ENCODE measurements at places on chromosomes 4 and X. TPM values are rescaled to one million over a fixed set of nuclear protein-coding genes. Genes with fewer than 3 reads are reported as not detected.

The FABP2 gene
- total RNA-seq = not detected

The SUPT20HL2 gene
- total RNA-seq = 0.52 TPM

DNA sequence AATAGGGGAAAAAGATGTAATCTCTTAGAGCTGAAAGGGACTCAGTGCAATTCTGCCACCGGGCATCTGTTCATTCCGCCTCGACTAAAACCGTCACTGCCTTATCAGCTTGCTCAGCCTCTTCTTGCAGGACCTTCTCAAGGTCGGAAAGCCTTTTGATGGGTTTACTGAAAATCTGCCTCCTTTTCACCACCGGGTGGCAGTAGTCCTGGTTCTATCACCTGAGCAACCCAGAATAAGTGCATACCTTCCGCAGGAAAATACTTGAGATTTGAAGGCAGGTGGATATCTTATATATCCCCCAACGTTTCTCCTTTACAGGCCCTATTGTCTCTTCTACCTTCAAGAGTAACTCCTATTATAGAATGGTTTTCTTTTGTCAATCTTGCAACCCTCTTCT lies 103.4 kb upstream of the PAK3 start:
- H3K27ac ChIP-seq = no peak overlapping the region
- H3K36me3 ChIP-seq = no peaks in the 10 kb centered on the region
- H3K27me3 ChIP-seq = no peaks in the 10 kb centered on the region
- DNase-seq = no peak

DNA sequence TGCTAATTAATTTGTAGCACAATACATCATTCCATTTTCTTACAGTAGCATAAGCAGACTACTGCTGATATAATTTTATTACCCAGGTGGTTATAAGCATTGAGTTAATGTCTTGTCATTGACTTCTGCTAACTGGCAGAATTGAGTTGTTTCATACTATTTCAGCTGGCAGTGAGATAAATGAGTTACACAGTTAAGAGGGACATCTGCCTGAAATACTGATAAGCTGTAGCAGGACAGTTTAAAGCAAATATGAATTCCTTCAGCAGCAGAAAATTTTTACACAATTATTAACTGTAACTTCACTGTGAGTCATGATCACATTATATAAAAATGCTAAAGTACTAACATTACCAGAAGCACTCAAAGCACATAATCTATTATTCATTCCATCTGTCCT lies 326.8 kb downstream of the INPP4B start:
- no peaks in the 10 kb centered on the region for H3K4me1 ChIP-seq
- no peaks in the 10 kb centered on the region for H3K27me3 ChIP-seq

DNA sequence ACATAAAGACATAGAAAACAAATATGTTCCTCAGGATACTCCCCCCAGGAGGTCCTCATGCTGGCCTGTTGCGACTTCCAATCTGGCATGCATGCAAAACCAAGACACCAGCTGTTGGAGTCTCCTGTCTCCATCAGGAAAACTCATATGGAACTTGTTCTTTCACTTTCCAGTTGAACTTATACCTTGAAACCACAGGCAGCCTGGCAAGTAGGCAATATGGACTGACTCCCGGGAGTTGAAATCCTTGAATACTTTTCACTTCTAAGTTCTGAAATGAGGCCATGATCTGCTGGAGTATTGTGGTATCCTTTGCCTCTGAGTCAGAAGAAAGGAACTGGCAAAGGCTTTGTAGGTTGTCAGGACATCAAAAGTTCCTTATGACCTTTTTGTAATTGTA lies 444.2 kb downstream of the IDS start:
- H3K27me3 ChIP-seq = no peaks in the 10 kb centered on the region
- no peaks in the 10 kb centered on the region for H3K4me1 ChIP-seq
- DNase-seq = no peak
- H3K36me3 ChIP-seq = no peaks in the 10 kb centered on the region

GRCh38 chrX:50117476-50117875 lies 83.3 kb downstream of the AKAP4 start:
- no peak overlapping the region for H3K4me3 ChIP-seq
- DNase-seq = no peak
- H3K36me3 ChIP-seq = no peaks in the 10 kb centered on the region
- H3K27ac ChIP-seq = no peak overlapping the region
